Mesothelial cell of epicardium (in vitro differentiated cells): ENCODE measurements at places on chromosomes 2 and 18. TPM values are rescaled to one million over a fixed set of nuclear protein-coding genes. Genes with fewer than 3 reads are reported as not detected.

DNA sequence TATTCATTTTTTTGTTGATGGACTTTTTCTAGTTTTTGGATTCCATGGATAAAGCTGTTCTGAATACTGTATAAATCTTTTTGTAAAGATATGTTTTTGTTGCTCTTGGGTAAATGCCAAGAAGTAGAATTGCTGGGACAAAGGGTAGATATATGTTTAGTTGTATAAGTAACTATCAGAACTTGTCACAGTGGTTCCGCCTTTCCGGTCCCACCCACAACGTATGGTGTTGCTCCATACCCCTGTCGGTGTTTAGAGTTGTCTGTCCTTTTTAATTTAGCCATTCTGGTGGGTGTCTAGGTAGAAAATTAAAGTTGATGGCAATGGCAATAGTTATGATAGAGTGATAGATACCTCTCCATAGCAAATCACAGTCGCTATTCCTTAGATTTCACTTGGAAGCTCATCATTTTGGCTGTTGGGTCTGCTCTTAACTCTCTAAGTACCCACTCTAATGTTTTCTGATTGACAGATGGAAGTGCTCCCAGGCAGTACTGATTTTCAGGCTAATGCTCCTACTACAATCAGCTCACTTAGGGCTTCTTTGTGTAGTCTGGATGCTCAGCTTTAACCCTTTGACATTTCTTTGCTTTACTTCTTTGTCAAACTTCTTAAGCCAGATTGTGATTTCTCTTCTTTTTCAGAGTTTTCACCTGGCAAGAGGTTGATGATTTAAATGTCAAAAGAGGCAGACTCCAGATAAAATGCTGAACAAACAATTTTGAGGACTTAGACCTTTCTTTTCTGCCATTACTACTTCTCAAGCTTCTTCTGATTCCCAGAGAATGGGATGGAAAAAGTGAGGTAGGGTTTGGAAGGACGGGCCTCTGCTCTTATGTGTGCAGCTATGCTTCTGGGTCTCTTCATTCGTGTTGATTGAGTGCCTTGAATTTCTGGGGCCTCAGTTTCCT lies 156.4 kb downstream of the AQP4 start:
- no peak for DNase-seq

C18orf32 gene
- total RNA-seq, result 31.6 to 40.8 TPM (median 35.3 TPM) in 3 replicates

GRCh38 chr2:178202927-178203326 lies 8.6 kb downstream of the OSBPL6 start:
- DNase-seq, result no peak

DNA sequence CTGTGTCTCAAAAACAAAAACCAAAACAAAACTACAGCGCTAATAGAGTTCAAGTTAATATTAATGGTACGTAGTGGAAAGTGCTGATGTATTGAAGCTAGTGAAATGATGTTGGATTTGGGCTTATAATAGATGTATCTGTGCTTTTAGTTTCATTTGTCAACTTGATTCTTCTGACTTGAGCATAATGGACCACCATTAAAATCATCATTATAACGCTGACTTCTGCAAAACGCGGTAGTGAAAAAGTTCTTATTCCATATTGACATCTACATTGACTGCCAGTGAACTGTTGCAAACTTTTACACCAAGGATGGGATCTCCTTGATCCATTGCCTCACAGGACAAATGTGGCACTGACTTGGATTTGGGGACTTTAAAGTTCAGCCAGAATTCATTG lies 85.0 kb downstream of the LPIN1 start:
- DNase-seq, result no peak

- no peak for DNase-seq
Measured at GRCh38 chr2:6975988-6976387, 58.8 kb downstream of the RNF144A start.

DNA sequence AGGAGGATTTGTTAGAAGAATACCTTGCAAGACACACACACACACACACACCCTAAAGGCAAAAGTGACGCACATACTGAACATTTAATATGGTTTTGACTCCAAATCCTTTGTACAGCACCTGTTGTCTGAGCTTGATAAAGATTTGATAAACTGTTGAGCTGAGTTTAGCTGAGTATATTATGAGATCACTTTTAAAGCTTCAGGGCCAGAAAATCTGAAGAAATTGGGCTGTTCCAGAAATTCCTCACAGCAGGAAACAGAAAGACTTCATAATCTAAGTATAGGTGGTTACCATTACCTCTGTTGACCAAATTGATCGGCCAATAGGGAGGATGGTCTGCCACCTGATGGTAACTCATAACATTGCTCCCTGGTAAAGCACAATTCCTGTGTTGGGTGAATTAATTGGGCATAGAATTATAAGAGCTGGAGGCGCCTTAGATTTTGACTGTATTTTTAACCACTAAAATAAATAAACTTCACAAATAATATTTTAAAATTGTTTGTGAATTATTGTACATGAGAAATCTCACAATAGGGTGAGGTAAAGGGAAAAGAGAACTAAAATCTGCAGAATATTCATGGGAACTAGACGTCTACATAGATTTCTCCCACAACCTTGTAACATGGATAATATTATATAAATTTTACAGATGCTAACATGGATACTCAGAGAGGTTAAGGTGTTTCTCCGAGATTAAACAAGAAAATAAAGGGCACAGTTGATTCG lies 21.8 kb upstream of the RPIA start:
- DNase-seq, result no peak

DNA sequence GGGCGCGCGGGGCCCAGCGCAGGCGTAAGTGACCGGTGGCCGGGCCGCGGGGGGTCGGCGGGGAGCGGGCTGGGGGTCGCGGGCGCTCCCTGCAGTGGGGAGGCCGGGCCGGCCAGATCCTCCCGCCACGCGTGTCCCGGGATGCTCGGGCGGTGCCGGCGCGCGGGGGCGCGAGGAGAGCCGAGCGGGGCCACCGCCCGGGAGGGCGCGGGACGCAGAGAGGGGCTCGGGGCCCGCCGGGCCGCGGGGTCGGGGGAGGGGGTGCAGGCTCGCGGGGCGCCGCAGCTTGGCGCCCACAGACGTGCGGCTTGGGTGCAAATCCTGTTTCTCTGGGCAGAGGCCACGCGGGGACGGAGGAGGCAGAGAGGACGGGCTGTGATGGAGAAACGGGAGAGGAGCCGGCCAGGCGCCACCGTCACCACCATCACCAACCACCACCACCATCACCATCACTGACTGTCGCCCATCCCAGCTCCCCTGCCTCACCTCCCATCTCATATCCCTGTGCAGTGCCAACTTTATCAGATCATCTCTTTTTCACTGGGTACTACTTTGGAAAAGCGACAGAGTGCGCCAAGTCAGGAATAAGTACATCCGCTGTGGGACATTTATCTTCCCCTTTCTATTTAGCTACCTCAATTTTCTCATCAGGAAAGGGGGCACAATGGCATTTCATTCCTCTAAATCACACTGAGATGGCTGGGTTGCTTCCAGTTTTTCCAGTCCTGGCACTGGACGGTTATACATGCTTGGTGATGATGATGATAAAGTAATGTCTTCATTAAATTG lies 97.2 kb upstream of the GPR45 start:
- DNase-seq, result no peak

ACTR1B gene
- total RNA-seq, result 72.7 to 76.6 TPM (median 74.3 TPM) in 3 replicates

CD302 gene
- total RNA-seq, result 2.9 to 3.1 TPM (median 2.9 TPM) in 3 replicates

ASPRV1 gene
- total RNA-seq, result 2.6 to 3.6 TPM (median 3.5 TPM) in 3 replicates

GRCh38 chr2:2575181-2575577 lies 244.1 kb upstream of the MYT1L start:
- DNase-seq, result no peak

- DNase-seq, result no peak
Measured at GRCh38 chr18:28365411-28365831, 188.5 kb upstream of the CDH2 start.

DNA sequence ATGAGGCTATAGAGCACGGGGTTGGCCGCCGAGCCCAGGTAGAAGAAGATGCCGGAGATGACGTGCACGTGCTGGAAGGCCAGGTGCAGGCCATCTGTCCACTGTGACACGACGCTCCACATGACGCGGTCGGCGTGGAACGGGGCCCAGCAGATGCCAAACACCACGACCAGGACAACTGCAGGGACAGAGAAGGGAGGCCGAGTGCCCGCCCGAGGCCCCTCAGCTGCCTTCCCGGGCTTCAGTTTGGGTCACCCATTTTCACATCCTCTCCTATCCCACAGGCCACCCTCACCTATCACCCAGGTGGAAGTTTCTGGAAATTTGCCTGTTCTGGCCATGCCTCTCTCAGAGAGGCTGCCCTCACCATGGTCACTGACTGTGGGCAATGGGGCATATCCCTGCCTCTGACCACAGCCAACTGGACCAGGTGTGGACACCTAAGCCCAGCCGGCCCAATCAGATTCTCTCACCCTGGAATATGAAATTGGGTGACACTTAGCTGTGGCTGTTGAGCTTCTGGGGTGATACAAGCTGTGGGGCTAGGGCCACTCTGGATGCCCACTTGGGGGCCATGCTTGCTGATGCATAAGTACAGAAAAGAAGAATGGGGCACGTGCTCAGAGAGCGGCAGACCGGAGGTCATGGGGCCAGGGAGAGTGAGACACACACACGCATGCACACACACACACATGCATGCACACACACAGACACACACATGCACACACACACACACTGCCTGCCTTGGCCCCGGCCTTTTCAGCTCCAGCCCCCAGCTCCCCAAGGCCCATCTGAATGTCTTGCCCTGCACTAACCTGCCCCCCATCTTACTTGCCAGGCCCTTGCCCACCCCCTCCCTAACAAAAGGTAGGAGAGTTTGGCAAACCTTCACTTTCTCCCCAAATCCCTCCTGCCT lies 4.7 kb downstream of the NMUR1 start:
- no peak for DNase-seq

GRCh38 chr2:196712867-196713266 lies 73.4 kb downstream of the CCDC150 start:
- DNase-seq, result no peak

GRCh38 chr2:96799623-96799935 lies 16.5 kb upstream of the CNNM3 start:
- no peak for DNase-seq

- no peak for DNase-seq
Measured at GRCh38 chr2:38146275-38146906, 70.4 kb upstream of the CYP1B1 start.

GRCh38 chr2:182542501-182543258 lies 115.8 kb upstream of the PDE1A start:
- DNase-seq, result no peak

- DNase-seq, result no peak
Measured at GRCh38 chr18:48637081-48637990, 98.5 kb downstream of the CTIF start.

- no peak for DNase-seq
Measured at GRCh38 chr2:215460682-215461382, 25.0 kb upstream of the FN1 start.

GRCh38 chr2:5164776-5165525 lies 527.2 kb upstream of the SOX11 start:
- no peak for DNase-seq

DNA sequence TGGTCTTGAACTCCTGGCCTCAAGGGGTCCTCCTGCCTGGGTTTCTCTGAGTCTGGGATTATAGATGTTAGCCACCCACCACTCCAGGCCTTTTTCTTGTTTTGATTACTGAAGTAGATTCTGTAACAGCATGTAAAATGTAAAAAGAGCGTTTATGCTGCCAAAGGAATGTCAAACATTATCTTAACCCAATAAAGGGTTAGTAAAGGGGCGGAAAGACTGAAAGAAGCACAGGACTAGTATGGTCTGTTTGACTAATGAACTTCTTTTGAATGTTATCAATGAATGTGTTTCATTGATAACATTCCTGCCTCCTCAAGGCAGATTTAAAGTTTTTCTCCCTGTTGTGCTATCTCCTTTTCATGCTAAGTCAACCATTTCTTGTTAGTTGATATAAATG lies 29.4 kb downstream of the GPD2 start:
- DNase-seq, result no peak

GRCh38 chr2:85750587-85751575 lies 2.9 kb upstream of the ATOH8 start:
- peak; percentile 75 for DNase-seq

VWA3B gene
- not detected in 3 replicates for total RNA-seq

DNA sequence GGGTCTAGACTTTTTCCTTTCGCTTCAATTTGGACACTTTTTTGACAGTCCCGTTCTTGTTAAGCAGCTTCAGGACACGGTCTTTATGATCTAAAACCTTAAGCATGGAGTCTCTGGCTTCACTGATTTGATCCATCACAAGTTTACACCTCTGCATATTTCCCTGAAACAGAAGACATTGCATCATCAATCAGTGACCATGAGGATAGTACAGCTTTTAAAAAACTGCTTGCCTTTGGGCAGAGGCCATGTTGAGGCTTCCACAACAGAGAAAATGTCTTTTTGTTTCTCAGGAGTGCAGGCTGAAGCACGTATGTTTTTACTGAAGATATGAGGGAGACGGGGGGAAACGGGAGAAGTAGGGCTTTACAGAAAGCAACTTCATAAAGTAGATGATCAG lies 56.2 kb upstream of the AMMECR1L start:
- DNase-seq, result no peak

- no peak for DNase-seq
Measured at GRCh38 chr2:37851828-37852584, 73.1 kb upstream of the RMDN2 start.

MREG gene
- total RNA-seq, result 11.4 to 12.8 TPM (median 11.9 TPM) in 3 replicates

TRABD2A gene
- 0.45 to 0.55 TPM (median 0.45 TPM) in 3 replicates for total RNA-seq

DNA sequence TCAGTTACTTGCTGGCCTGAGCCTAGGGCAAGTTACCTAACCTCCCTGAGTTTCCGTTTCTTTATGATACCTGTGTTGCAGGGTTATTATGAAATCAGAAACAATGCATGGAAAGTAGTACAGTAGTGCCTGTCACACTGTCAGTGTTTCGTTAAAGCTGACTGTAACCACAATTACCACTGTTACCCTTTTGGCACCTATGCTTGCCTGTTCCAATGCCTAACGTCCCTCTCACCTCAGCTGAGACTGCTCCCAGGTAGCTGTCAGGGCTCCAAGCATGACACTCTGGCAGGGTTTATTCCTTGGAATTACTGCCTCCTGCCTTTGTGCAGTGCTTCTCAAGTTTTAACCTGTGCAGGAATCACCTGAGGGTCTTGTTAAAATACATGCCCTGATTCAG lies 135.2 kb upstream of the RBMS1 start:
- no peak for DNase-seq

DNA sequence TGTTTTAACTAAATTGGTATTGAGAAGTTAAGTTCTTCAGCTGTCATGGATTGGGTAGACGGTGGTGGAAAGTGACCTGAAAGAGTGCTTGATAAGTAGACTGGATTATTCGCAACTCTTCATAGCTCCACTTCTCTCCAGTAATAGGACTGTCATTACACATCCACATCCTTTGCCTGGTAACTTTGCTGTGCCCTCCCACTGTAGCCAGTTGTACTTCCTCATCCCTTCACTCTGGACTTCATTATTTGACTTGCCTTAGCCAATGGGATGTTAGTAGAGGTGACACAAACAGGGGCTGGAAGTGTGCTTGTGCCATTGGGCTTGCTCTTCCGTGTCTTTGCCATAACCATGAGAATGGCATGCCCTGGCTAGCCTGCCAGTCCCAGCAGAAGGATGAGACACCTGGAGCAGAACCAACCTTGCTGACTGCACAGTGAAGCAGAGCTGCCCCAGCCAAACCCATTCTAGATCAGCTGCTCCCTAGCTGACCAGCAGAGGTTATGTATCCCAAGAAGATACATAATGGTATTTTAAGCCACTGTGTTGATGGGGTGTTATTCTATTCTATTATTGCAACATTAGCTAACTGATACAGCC lies 16.9 kb downstream of the QPCT start:
- no peak for DNase-seq

GRCh38 chr2:101282980-101283379 lies 25.5 kb downstream of the RNF149 start:
- DNase-seq, result no peak
